ENCODE measurements at places on chromosomes 13 and 19.

GRCh38 chr19:4523306-4524110, 5.2 kb upstream of the PLIN4 start:
- no peak for DNase-seq

DNA sequence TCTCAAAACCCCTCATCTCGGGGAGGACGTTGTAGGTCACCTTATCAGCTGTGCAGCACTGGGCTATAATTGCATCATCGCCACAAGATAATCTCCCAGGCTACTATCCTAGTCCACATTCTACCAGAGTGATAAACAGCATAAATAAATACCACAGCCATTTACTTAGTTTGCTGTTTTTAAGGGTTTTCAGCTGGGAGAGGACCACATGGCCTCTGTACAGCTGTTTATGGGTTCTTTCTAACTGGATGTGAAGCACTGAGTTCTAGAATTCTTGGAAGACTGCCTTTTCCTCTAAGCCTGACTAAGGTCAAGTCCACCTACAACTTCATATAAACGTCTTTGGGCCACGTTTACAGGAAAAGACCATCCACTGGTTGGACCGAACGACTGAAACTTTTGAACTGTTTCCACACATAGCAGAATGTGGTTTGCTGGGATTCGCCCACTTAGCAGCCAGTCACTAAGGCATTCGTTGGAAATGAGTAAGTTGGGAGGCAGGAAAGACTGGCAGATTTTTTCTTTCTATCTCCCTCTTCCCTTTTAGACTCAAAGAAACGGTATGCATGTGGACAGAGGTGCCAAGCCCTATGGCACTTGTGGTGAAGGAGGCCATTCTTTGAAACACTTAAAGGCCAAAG, 752.5 kb upstream of the SGCG start:
- DNase-seq = no peak

DNA sequence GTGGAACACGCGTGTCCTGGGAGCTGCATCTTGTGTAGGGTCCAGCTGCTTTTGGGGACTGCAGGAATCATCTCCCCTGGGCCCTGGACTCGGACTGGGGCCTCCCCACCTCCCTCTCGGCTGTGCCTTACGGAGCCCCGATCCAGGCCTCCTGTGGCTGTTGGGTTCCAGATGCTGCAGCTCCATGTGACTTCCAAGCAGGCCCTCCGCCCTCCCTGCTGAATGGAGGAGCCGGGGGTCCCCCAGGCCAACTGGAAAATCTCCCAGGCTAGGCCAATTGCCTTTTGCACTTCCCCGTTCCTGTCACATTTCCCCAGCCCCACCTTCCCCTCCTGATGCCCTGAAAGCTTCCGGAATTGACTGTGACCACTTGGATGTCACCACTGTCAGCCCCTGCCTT, 6.2 kb upstream of the PGLS start:
- no peak for DNase-seq

- DNase-seq = peak; percentile 34
These were observed 175.2 kb downstream of the PAN3 start for GRCh38 chr13:28313579-28313978.

GRCh38 chr19:6258812-6259311, 20.9 kb downstream of the MLLT1 start:
- no peak for DNase-seq

DNA sequence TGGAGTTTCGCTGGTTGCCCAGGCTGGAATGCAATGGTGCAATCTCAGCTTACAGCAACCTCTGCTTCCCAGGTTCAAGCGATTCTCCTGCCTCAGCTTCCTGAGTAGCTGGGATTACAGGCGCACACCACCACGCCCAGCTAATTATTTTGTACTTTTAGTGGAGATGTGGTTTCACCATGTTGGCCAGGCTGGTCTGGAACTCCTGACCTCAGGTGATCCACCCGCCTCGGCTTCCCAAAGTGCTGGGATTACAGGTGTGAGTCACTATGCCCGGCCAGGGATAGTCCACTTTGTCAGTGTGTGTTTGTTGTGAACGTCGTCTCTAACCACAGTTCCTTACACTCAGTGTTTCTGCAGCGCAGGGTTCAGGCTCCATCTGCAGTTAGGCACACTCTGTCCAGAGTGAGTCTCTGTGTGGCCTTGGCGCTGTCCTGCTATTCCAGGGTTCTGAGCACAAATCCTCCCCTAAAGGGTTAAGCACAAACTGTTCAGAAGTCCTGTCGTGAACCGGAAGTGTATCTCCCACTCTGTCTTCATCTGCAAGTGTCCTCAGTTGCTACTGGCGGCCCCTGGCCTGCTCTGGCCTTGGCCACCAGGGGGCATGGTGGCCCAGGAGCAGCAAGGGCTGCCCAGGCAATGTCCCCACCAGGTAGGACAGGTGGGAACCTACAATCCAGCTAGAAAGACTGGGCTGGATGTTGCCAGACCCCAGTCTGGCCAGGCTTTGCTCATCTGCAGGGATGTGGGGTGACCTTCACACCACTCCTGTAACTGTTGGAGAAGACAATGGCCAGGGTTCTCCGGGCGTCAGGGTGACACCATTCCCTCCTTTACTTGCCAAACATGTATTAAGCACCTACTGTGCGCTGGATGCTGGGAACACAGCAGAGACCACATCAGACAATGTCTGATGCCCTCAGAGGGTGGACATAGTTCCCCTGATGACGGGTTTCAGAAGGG, 38.8 kb upstream of the GATAD2A start:
- DNase-seq = peak; percentile 65

DNA sequence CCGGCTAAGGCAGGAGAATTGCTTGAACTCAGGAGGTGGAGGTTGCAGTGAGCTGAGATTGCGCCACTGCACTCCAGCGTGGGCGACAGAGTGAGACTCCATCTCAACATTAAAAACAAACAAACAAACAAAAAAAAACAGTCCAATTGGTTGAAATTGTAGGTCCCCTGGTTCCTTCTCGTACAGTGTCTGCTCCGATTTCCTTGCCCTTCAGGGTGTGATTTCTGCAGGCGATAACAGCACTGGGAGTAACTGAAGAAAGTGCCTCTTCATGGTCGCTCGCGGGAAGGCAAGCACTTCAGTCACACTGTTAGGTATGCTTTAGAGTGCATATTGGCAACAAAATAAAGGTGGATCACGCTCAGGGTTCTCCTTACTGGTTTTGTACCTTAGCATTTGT, 39.7 kb downstream of the TPT1 start:
- DNase-seq = no peak

- DNase-seq = no peak
These were observed 53.5 kb downstream of the RFC3 start for GRCh38 chr13:33871207-33872004.

GRCh38 chr19:52993342-52994178, 20.2 kb upstream of the ERVV-1 start:
- peak; percentile 74 for DNase-seq

DNA sequence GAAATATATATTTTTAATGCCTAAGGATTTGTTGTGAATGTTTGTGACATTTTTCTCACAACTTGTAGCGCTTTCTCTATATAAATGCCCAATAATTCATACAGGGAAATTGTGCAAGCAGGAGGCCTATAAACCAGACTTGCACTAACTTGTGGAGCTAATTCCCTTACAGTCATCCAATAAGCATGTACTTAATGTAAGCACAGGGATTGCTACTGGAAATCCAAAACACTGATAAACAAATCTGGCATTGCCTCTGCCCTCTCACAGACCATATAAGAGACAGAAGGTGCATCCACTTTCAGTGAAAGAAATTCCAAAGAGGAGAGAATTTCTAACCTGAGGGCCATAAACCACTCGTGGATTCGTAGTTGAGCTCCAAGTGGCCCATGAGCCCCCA, 518.8 kb downstream of the MYO16 start:
- peak; percentile 78 for DNase-seq

DNA sequence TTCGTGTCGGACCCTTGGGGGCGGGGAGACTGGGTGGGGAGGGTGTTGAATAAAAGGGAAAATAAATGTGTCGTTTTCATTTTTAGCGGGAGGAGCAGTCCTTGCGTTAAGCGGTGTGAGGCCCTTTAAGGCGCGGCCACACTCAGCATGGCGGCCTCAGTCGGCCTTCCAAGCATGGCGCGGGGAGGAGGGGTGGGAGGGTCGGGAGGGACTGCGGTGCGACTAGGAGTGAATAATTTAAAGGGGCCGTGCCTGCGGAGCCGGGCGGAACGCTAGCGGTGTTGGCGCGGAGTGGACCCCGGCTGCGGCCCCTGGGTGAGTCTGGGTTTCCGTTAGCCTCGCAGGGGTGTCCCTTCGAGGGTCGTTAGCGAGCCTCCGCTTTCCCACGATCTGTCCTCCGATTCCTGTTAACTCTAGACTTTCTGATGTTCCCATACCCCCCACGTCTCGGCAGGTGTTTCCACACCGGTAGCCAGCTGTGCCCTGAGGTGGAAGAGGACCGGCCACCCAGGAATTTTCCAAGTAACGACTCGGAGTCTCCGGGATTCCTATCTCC, 1.5 kb upstream of the PNPLA6 start:
- DNase-seq = peak; percentile 87

Data from fibroblast of skin of right quadriceps (primary cell).